GM20000 (cell line): ENCODE measurements at places on chromosomes 3 and 15.

- DNase-seq = no peak
Observed at GRCh38 chr15:70133296-70133695, 35.6 kb upstream of the TLE3 start.

DNA sequence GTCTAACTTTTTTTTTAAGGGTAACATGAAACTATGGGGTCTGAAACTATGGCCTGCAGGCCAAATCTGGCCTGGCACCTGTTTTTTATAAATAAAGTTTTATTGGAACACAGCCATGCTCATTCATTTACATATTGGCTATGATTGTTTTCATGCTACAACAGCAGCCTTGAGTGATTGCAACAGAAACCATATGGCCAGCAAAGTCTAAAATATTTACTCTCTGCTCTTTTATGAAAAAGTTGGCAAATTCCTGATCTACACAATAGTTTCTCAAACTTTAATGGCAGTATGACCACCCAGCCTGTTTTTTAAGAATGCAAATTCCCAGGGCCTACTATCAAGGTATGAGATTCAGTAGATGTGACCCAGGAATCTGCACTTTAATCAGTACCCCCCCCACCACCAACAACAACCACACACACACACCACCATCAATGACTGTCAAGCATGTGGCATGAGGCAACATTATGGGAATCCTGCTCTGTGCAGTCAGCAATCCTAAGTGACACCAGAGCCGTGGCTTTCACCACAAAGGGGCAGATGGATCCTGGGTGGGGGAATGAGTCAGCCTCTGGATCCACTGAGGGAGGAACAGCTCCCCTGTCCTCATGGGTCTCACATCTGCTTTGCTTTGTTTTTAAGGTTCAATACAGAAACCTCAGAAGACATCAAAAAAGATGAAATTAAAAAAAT, 142.8 kb downstream of the NTRK3 start:
- DNase-seq = no peak

GRCh38 chr3:59563072-59563605, 513.3 kb upstream of the CFAP20DC start:
- no peak for DNase-seq

DNA sequence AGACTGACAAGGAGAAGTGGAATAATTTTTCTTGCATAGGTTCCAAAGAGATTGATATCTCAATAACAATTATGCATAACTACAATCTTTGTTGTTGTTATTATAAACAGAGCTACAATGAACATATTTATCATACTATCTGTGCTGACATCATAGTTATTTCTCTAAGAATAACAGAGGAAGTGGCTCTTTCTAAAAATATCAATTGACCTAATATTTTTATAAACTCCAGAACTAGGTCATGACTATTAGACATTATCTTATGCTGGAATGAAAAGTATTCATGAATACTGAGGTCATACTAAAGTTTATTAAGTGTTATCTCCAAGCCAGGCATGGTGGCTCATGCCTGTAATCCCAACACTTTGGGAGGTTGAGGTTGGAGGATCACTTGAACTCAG, 114.1 kb downstream of the DCLK3 start:
- no peak for DNase-seq

DNA sequence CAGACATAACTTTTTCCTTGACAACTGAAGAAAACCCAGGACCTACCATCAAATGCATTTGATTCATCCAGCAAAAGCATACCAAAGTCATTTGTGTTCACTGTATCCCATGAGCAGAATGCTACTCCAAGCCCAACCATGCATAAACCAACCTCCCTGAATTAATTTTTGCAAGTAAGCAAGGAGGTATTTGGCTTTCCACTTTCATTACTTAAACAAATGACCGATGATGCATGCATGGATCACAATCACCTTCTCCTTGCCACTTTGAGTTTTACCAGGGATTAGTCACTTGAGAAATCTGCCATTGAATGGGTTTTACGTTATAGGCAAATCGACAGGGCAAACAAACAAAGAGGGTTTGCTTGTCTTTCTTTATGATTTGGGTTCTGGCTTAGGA, 214.8 kb downstream of the FMN1 start:
- DNase-seq = no peak

DNA sequence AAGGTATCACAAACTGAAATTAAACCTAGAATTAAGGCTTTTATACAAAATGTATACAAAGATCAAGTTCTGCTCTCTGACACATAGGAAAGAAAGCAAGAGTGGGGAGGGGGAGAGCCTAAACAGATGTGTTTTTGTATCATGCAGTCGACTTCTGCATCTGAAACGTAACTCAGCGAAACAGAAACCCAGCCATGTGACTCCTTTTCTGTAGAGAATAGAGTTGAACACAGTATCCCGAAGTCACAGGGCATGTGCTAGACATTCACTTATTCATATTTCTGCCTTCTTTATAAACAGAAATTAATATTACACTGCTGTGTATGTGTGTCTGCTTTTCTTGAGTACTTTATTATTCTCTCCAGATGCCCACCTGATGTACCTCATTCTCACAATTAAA, 121.0 kb downstream of the PDZRN3 start:
- DNase-seq = peak; percentile 26

- DNase-seq = no peak
Observed at GRCh38 chr3:52574056-52574965, 37.9 kb downstream of the UQCC5 start.

DNA sequence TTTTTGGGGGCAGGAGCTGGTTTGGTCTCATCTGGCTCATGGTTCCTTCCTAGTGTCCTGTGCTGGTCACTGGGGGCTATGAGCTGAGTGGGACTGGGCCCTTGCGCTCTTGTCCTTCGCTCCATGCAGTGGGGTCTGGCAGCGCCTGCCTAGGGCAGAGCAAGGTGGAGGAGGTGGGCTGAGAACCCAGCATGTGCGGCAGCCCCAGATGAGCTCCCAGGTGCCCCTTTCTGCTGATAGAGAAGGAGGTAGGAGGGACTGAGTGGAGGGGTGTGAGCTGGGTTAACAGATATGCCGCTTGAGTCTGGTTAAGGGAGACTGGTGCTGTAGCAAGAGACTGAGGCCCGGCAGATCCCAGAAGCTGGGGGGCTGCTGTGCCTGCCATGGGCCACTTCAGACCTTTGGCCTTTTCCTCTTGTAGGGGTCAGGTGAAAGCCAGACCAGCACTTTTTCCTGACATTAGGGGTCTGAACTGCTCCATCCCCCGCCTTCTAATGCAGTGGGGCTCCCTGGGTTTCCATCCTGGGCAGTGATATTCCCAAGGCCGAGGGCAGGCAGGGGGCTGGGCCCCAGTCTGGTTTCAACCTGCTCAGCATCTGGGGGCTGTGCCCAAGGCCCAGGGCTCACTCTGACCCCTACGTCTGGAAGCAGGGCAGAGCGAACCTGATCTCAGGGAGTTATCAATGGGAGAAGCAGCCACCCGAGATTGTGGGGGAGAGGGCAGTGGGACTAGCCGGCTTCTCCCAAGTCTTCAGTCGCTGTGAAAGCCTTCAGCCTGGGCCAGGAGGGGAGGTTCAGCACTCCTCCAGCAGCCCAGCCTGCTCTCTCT, 62.9 kb upstream of the PRR23C start:
- DNase-seq = no peak

DNA sequence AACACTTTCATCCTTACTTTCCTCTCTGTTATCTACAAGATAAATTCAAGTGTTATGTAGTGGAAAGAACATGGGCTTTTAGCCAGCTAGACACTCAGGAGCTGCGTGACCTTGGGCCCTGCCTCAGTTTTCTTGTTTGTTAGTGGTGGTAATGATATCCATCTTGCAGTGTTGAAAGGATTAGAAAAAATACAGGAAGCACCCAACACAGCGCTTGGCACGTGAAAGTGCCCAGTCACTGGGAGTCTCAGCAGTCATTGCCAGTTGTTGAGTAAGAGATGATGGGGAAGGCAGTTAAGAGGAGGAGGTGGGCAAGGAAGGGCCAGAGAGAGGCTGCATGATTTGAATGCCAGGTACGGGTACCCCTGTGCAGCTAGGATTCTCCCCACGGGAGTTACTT, 5.3 kb downstream of the PDIA5 start:
- DNase-seq = no peak

DNA sequence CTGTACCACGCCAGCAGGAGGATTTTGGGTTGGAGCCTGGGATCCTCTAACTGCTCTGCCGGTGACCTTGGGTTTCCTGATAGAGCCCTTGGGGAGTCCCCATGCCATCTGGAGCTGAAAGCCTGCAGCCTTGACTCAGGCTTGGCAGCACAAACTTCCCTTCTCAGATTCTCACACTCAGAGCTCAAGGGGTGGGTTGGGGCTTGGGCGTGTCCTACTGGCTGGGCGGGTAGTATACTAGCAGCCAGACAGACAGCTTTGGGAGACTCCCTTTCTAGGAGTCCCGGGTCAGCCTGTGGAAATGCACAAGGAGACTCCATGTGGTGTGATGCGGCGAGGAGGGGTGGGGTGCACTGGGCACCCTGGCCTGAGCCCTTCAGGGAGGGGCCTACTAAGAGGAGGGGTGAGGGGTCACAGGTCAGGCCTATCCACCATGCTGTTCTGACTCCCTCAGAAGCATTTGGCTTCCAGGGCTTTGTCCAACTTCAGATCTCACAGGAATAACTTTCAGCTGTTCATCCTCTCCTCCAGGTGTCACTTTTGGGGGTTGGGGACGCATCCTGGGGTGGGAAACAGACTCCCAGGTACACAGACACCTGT, 21.6 kb upstream of the PLXNA1 start:
- peak; percentile 48 for DNase-seq

DNA sequence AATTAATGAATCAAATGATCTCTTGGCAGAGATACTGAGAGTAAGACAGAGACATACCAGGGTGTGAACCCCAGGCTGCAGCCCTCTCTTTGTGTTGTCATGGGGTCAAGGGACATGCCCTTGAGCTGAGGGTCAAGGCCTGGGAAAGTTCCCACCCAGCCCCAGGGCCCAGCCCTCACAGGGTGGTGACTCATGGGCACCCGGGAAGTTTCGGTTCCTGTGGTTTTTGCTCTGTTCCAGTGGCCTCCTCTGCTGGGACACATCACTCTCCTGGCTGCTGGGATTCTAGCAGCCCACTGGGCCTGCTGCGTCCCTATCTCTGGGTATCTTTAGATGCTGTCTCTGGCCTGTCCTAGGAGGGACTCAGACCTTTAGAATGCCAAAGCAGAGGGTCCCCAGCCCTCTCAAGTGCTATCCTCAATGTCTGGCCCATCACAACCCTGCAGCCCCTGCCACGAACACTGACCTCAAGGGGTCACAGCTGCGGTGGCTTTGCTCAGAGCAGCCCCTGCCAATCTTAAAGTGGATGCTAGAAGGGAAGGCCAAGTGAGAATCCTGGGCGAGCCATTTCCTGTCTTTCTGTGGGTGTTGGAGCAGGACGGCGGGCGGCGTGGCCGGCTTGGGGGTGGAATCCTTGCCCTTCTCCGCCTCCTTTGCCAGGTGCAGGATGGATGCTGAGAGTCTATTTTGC, 148.4 kb upstream of the TLE3 start:
- DNase-seq = no peak

DNA sequence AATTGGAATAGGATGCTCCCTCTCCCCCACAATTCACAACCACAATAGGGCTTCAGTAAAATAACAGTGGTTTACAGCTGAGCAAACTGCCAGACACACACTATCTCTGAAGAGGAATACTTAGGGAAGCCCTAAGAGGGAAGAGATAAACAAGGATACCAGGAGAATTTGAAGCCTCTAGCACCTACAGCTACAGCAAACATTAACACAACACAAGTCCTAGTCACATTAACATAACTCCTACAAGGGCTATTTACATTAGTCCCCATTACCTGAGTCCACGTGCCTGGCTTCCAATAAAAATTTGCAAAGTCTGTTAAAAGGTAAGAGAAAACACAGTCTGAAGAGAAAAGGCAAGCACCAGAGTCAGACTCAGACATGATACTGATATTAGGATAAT, 346.9 kb upstream of the CDIN1 start:
- no peak for DNase-seq

GRCh38 chr3:162764808-162765071, 1268.1 kb downstream of the OTOL1 start:
- no peak for DNase-seq

- no peak for DNase-seq
Observed at GRCh38 chr15:53437366-53437765, 322.1 kb downstream of the WDR72 start.

DNA sequence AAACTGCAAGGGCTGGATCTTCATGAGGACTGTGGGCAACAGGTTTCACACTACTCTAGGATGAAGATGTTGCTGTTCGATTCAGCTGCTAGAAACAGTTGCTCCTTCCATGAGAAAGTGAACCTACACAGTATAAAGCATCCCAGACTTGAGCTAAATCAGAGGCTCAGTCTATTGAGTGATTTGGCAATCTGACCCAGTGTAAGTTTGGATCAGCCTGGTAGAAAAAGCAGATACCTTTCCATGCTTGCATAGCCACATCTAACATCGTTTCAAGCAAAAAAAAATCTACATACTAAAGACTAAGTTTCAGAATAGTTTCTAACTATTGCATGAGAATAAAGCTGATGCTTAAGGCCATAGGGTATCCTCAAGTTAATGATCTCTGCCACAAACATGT, 4.6 kb downstream of the UQCC5 start:
- no peak for DNase-seq

- peak; percentile 61 for DNase-seq
Observed at GRCh38 chr3:4350789-4351163, 47.6 kb downstream of the SETMAR start.

- no peak for DNase-seq
Observed at GRCh38 chr15:99138491-99138982, 33.7 kb downstream of the SYNM start.

GRCh38 chr3:128340198-128340903, 126.3 kb downstream of the DNAJB8 start:
- DNase-seq = no peak

DNA sequence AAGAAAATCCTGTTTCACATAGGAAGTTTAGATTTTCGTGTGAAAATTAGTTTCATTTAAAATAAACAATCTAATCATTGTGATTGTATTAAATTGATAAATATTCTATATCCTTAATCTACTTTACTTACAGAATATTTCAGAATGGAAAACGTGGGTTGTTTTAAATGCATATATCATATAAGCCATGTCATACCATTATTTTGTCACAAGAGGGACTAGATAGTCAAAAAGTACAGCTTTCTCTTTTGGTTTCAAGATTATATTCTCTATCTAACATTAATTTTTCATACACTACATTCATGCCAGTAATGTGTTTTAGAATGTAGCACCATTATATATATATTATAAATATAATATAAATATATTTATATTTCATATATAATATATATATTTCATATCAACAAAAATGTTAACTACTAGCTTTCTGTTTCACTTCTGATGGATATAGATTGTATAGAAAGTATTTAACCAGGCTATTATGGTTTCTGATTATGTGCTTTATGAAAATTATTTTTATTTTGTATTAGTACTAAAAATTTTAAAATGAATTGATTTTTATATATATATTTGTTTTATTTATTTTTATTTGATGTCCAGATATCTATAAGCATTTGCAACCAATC, 45.3 kb downstream of the OSTN start:
- no peak for DNase-seq

- DNase-seq = no peak
Observed at GRCh38 chr3:11260460-11260859, 11.7 kb upstream of the ATG7 start.

GRCh38 chr3:156448300-156448699, 106.6 kb downstream of the SSR3 start:
- DNase-seq = peak; percentile 39
